ENCODE measurements at places on chromosomes 3 and 15.

DNA sequence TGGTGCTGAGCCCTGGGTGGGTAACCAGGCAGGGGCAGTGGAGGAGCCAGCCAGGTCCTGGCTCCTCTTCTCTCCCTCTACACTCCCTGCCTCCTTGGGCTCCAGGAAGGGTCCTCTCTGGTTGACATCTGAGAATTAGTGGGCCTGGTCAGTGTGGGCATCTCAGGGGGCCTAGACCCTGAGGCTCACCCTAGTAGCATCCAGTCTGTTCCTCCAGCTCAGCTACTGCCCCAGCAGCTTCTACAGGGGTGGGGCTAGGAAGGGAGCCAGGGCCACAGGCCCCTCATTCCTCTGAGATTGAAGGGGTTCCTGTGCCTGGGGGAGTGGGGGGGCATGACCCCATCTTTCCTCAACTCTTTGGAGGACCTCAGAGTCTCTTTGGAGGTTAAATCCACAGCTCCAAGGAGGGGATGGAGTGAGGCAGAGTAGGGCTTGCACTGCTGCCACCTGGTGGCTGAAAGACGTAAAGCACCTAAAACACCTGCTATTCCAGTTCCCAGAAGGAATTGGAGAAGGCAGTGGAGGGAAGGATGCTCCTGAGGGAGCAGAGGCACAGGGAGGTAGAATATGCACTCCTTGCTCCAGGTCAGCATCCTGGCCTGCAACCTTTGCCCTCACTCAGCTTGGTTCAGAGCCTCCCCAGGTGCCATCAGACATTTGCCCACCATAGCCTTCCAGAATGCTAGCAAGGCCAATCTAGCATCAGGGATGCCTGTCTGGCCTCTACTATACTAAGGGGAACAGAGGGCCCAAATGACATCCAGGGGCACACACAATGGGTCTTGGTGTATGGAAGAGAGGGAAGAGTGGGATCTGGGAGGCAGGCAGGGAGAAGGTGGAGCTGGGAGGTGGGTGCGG is 25.1 kb downstream of the C3orf18 start:
- DNase-seq = peak; percentile 48

GRCh38 chr3:150264561-150265279 is 143.4 kb upstream of the TSC22D2 start:
- no peak for DNase-seq

- no peak for DNase-seq
Observed at GRCh38 chr15:49282366-49282765, 112.3 kb downstream of the GALK2 start.

DNA sequence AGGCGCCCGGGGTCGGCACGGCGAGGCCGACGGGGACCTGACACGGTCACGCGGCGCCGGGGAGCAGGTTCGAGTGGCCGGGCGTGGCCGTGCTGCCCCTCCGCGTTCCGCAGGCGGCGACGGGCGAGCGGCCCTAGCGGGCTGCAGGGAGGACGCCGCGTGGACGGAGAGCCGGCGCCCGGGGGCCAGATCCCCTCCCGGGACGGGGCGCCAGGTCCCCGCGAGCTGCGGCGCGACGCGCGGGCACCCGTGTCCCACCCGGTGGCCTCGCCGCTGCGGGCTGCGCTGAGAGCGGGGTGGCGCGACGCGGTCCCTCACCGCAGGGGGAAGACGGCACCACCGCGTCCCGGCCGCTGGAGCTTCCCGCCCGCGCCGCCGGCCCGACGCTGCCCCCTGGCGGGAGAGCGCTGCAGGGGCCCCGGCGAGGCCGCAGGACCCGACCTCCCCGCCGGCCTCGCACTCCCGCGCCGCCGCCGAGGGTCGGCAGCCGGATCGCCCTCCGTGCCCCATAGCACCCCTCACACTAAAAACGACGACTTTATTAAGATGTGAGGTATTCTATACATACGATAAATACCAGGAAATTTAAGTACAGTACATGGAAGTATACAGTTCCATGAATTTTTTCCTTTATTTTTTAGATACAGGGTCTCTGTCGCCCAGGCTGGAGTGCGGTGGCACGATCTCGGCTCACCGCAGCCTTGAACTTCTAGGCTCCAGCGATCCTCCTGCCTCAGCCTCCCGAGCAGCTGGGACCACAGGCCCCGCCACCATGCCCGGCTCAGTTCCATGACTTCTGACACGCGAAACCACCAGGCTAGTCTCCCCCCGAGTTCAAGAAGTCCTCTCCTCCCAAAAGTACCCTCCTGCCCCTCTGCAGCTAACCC is 1.3 kb upstream of the PIGZ start:
- peak; percentile 59 for DNase-seq

- no peak for DNase-seq
Observed at GRCh38 chr15:60994963-60995475, 234.1 kb downstream of the RORA start.

DNA sequence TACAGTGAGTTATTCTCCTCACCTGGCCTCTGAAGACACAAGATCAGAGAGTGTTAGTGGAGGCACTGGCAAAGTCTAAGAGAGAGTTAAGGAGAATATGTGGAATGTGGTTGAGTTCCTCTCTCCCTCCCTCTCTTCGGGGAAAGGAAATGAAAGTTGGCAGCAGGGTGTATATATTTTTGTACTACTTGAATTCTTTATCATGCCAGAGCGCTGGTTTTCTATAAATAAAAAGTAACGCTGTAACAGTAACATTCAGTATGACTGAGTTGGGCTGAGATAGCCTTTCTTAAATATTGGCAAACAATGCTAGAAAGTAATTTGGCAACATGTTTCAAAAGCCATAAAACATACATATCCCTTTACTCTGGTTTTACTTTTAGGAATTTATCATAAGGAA is 77.5 kb upstream of the TNFAIP8L3 start:
- DNase-seq = no peak

DNA sequence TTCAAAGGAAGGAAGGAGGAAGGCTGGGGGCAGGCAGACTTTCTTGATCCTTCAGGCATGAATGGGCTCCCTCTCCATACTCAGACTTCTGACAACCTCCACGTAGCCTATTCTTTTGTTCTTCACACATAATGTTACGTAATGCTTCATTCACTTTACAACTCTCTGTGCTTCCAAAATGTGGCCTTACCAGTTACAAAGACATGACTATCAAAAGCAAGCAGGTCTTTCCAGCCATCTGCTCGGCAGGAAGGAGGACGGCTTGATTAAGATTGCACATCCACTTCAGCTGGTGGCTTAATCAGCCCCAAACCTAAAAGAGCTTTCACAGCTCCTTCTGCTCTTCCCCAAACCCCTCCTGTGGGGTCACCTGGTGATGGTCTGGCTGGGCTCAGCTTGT is 263.2 kb downstream of the XXYLT1 start:
- no peak for DNase-seq

DNA sequence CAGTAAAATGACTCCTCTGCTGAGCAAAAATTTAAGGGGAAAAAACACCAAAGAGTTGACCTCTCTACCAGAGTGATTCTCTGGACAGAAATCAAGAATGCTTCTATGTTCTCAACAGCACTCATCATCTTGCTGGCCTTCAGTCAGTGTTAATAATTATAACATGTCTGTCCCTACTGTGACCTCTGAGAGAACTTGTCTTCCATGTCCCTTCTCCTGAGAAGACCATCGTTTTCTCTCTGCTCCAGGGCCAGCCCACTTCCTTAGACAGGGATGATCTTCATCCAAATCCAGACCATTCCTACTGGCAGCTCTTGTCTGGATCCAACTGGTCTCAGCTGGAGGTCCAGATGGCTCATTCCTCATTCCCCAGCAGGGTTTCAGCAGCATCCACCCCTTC is 139.0 kb upstream of the NECTIN3 start:
- no peak for DNase-seq

DNA sequence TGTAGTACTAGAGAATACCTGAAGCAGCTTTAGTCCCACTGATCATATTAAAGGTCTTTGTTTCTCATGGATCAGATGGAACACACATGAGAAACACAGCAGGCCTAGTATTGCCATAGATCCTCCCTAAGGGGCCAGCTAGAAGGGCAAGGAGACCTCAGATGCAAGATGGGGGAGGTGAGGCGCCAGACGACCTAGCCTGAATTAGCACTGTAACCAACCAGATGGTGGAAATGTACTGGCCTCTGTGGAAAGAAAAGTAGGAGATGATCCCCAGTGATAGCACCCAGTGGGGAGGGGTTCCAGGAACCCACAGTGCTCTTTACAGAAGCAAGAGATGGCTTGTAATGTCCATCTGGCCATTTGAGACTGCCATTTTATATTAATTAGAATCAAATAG is 138.2 kb upstream of the ZNF385D start:
- DNase-seq = no peak

GRCh38 chr3:30199855-30200254 is 406.5 kb upstream of the TGFBR2 start:
- DNase-seq = no peak

GRCh38 chr3:131174752-131175151 is 148.1 kb downstream of the NEK11 start:
- DNase-seq = peak; percentile 1

DNA sequence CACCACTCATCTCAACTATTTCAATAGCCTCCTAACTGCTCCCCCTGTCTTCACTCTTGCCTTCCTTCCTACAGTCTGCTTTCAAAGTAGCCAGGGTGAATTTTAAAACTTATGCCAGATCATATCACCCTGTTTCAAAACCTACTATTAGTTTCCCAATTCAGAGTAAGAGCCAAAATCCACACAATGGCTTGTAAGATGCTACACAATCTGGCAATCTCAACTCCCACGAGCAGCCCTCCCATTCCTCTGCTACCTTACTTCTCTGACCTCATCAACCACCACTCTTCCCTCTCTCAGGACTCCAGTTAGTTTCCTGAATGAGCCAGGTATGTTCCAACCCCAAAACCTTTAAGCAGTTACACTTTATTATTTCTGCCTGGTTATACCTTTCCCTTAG is 62.5 kb downstream of the VPS13C start:
- DNase-seq = no peak

- DNase-seq = no peak
Observed at GRCh38 chr15:57223345-57223744, 153.0 kb upstream of the CGNL1 start.

Data from activated T-cell treated with anti-CD3 and anti-CD28 coated beads for 1 hour (primary cell).